HCT116 (cell line): ENCODE measurements at places on chromosomes 12 and 14.

DNA sequence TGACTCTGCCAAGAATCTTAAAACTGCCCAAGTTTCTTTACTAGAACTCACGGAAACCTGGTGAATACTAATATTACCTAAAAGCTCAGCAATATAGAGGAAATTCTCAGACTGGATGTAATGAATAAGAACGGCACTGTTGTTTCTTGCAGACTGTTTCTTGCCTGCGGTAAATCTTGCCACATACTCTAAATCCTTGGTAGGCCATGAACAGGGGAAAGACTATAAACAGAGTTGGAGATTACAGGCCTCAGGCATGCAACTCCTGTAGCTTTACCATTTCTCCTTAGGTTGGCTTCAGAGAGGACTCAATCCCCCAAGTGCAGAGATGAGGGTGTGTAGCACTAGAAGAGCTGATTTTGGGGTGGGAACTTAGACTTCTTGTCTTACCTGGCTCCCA is 1.1 kb downstream of the ALDH6A1 start:
- DNase-seq, result no peak

- DNase-seq, result no peak
These were observed 38.5 kb downstream of the CCDC60 start for GRCh38 chr12:119373001-119373400.

GRCh38 chr14:58716706-58717105 is 78.9 kb downstream of the DACT1 start:
- no peak for DNase-seq

GRCh38 chr12:53750812-53751335 is 905 bp downstream of the CISTR start:
- DNase-seq, result no peak
